ENCODE measurements at places on chromosomes 2 and 18.

DNA sequence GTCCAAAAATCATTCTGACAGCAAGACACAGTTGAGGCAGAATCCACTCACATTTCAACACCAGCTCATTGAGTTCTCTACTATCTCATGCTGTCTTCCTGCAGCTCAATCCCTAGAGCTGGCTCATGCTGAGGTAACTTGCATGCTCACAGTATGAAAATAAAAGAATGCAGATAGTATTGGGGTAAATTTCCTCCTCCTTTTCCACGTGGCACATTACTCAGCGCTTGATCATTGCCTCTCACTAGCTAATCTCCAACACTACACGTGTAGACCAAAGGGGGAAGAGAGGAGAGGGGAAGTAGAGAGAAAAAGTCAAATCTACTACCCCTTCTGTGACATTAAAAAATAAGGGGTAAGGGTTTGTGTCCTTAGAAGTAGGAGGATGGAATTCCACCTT, 300.6 kb downstream of the AFF3 start:
- H3K4me3 ChIP-seq, result no peak overlapping the region
- H3K27ac ChIP-seq, result no peak overlapping the region
- DNase-seq, result no peak
- no peaks in the 10 kb centered on the region for H3K27me3 ChIP-seq

DNA sequence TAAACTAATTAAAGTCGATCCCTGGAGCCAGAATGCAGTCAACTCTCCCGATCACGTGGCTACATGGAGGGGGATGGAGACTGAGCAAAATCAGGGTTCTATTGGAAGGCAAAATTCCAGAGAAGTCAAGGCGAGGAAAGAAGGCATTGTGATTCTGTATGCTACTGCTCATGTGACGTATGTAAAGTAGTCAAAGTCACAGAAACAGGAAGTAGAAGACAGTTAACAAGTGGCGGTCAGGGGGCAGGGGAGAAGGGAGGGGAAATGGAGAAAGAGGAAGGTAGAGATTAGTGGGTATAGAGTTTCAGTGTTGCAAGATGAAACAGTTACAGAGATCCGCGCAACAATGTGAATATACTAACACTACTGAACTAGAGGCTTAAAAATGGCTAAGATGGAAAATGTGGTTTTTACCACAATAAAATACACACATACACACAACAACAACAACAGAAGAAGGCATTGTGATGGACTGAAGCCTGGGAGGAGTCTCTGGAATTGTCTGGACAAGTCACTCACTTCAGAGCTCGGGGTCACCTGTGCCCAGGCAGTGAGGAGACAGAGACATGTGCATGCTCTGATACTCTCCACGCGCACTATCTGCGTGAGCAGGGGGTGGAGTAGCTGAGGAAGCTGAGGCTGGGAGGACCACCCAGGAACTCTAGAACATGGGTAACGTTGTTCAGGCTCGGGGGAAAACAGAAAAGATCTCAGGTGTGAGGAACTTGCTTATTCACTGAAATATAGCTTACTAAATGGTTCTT, 89.9 kb upstream of the CDCA7 start:
- H3K27ac ChIP-seq, result no peak overlapping the region
- peaks cover 5% of the 10 kb centered on the region for H3K36me3 ChIP-seq
- no peak overlapping the region for H3K4me3 ChIP-seq
- H3K27me3 ChIP-seq, result no peaks in the 10 kb centered on the region
- no peak for DNase-seq

DNA sequence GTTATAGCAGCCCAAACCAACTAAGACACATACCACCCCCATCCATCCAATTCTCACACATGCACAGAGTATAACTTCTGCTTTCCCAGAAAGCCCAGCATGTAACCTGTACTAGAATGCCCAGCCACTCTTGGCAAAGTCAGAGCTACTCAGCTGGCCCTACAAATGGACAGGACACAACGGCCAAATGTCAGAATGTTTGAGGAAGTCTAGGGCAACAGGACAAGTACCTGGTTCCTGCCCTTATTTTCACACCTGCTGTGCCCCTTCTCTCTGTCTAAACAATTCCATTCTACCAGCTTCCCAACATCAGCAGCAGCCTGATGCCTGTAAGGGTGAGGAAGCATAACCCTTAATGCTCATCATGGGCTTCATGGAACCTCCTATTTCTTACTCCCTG, 15.1 kb upstream of the BZW1 start:
- peaks cover 1% of the 10 kb centered on the region for H3K36me3 ChIP-seq
- DNase-seq, result no peak
- H3K4me3 ChIP-seq, result no peak overlapping the region
- H3K4me1 ChIP-seq, result peaks cover 18% of the 10 kb centered on the region
- no peak overlapping the region for H3K27ac ChIP-seq

DNA sequence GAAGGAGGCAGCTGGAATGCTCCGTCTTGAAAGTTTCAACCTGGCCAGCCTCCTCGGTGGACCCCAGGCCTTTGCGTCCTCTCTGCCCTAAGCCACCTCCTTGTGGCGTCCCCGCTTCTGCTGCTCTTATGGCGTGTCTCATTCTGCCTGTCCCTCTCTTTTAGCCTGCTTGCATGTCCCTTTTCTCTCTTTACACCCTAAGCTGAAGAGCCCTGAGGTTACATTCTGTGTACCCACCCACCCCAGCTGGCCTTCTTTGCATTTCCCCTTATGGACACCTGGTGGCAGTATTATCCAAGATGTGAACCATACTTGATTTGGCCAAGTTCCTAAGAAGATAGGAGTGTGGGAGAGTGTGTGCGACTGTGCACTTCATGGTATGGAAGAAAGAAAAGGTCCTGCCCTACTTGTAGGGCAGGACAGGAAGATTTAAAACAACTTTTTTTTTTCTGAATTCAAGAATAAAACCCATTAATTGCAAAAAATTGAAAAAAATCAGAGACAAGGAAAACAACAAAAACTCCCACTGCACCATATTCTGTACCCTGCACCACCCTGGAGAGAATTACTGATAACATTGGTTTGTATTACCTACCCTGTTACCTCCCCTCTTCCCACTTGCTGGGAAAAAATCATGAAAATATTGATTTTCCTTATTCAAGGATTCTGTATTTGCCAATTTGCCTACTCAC, 77.4 kb downstream of the DYSF start:
- DNase-seq, result no peak
- H3K27ac ChIP-seq, result peak overlapping the region; percentile 54
- peaks cover 10% of the 10 kb centered on the region for H3K27me3 ChIP-seq
- no peak overlapping the region for H3K4me3 ChIP-seq

- peaks cover 23% of the 10 kb centered on the region for H3K36me3 ChIP-seq
- no peak overlapping the region for H3K27ac ChIP-seq
- no peak for DNase-seq
- H3K4me3 ChIP-seq, result no peak overlapping the region
These were observed 20.5 kb downstream of the GYPC start for GRCh38 chr2:126676221-126677175.

GRCh38 chr18:68083776-68084175, 567.3 kb upstream of the DSEL start:
- H3K36me3 ChIP-seq, result no peaks in the 10 kb centered on the region
- H3K27me3 ChIP-seq, result no peaks in the 10 kb centered on the region
- H3K4me1 ChIP-seq, result peaks cover 4% of the 10 kb centered on the region
- H3K4me3 ChIP-seq, result no peak overlapping the region
- no peak for DNase-seq
- no peak overlapping the region for H3K27ac ChIP-seq

DNA sequence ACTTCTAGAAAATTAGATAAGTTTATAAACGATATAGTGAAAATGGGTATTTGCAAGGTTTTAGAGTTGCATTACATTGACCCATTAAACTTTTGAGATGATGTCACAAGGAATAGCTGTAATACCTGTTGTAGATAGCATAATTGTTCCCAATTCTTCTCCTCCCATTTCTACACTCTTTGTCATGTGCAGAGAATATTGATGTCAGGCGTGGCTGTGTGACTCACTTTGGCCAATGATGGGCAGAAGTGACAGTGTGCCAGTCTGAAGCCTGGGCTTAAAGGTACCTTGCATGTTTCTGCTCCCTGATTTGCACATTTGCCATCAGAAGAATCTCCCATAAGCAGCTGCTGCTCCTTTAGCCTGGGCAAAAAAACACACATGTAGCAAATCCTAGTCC, 26.9 kb upstream of the CCBE1 start:
- no peak overlapping the region for H3K4me3 ChIP-seq
- H3K4me1 ChIP-seq, result no peaks in the 10 kb centered on the region
- no peak overlapping the region for H3K27ac ChIP-seq
- H3K27me3 ChIP-seq, result peaks cover 12% of the 10 kb centered on the region
- H3K36me3 ChIP-seq, result no peaks in the 10 kb centered on the region

- no peaks in the 10 kb centered on the region for H3K36me3 ChIP-seq
- peaks cover 40% of the 10 kb centered on the region for H3K27me3 ChIP-seq
- peaks cover 19% of the 10 kb centered on the region for H3K4me1 ChIP-seq
These were observed 1.2 kb upstream of the BCL11A start for GRCh38 chr2:60554646-60555065.

GRCh38 chr2:230738391-230738811, 25.8 kb downstream of the CAB39 start:
- no peak for DNase-seq
- peaks cover 7% of the 10 kb centered on the region for H3K36me3 ChIP-seq
- peaks cover 44% of the 10 kb centered on the region for H3K4me1 ChIP-seq
- H3K27ac ChIP-seq, result peak overlapping the region; percentile 79
- peak overlapping the region; percentile 4 for H3K4me3 ChIP-seq
- no peaks in the 10 kb centered on the region for H3K27me3 ChIP-seq

DNA sequence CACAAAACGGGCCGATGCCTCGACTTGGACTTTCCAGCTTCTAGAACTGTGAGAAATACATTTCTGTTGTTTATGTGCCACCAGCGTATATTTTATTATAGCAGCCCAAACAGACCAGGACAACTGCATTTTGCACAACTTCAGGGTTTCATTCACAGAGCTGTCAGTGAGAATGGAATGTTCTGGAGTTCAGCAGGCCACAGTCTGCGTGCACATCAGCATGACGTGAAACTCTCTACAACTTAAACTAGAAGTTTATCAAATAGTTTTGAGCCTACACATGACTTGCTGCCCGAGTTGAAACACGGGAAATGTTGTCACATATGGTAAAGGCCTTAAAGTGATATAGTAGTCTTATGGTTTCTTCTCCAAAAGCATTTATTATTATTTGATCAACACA, 3.9 kb upstream of the TRIB2 start:
- no peak overlapping the region for H3K4me3 ChIP-seq
- H3K27me3 ChIP-seq, result no peaks in the 10 kb centered on the region
- DNase-seq, result no peak
- H3K36me3 ChIP-seq, result no peaks in the 10 kb centered on the region
- H3K27ac ChIP-seq, result no peak overlapping the region

DNA sequence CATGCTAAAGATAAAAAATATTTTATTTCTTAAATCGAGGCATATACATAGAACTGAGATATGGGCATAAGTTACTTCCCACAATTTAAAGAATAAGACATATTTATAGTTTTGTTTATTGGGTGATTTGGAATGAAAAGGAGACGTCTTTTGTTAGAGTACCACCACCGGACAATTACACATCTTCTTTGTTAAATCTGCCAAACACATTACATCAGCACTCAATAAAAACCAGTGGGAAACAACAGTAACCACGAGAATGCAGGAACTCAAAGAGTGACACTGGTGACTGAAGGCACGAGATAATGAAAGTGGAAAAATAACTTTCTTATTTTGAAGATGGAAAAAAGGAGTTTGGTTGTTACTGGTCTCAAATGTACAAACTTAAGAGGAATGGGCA, 92.6 kb upstream of the TFCP2L1 start:
- no peak for DNase-seq
- peaks cover 37% of the 10 kb centered on the region for H3K36me3 ChIP-seq
- H3K4me1 ChIP-seq, result no peaks in the 10 kb centered on the region
- no peaks in the 10 kb centered on the region for H3K27me3 ChIP-seq
- no peak overlapping the region for H3K4me3 ChIP-seq

DNA sequence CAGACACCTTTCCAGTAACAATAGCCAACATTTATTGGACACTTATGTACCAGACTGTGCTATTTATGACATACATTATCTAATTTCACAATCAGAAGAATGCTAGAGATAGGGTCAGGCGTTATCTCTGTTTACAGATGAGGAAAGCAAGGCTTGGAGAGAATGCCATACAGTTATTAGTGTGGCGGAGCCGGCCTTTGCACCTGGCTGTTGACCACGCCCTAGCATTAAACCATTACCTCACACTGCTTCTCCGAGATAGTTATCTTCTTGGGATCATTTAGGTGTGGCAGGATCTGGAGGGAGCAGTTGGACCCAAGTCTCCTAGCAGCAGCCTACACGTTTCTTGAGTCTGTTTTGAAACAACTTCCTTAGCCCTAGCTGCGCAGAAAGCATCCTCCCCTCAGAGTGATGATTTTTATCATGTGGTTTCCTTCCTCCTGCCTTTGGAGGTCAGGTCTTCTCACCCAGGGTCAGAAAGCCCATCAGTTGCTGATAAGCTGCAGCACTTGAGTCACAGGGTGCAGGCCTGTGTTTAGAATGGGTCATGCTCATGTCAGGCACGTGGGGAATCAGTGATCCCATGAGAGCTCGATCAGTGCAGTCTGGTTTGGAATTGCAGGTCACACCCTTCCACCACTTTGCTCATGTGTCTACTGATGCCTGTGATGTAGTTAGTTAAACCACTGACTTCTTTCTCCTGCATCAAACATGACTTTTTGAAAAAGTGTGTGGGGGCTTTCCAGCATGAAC, 118.2 kb downstream of the SPTBN1 start:
- peaks cover 92% of the 10 kb centered on the region for H3K4me1 ChIP-seq
- peaks cover 8% of the 10 kb centered on the region for H3K36me3 ChIP-seq
- peak overlapping the region; percentile 38 for H3K4me3 ChIP-seq
- H3K27me3 ChIP-seq, result no peaks in the 10 kb centered on the region
- DNase-seq, result no peak
- peak overlapping the region; percentile 96 for H3K27ac ChIP-seq

DNA sequence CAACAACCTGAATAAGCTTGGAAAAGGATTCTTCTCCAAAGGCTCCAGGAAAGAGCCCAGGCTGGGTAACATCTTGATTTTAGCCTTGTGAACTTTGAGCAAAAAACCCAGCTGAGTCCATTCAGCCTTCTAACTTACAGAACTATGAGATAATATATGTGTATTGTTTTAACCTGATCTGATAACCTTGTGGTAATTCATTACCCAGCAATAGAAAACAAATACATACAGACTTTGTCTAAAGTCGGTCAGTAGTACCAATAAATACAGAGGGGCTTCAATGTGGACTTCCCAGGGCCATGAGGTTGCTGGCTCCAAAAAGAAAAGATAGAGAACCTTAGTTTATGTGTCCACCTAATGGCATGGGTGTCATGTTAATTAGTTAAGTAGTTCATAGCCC, 191.8 kb downstream of the KCNH7 start:
- peaks cover 45% of the 10 kb centered on the region for H3K4me1 ChIP-seq
- no peaks in the 10 kb centered on the region for H3K27me3 ChIP-seq
- DNase-seq, result no peak
- no peak overlapping the region for H3K4me3 ChIP-seq
- H3K27ac ChIP-seq, result peak overlapping the region; percentile 24

DNA sequence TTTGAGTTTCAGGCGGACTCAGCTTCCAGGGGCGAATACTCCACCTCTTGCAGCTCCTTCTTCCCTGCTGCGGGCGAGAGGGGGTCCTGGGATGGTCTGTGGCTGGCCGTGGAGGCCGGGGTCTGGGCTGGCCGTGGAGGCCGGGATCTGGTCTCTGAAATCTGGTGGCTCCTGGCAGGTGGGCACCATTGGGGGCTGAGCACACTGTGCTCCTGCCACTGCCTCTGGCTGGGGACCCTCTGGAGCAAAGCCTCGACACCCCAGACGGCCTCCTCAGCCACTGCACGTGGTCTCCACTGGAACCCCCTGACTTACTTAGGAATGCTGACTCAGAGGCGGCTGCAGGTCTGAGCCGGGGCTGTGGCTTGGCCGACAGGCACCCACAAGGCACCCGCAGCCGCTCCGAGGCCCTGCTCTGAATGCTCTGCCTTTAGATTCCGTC, 100.1 kb upstream of the ALKAL2 start:
- H3K36me3 ChIP-seq, result no peaks in the 10 kb centered on the region
- no peak overlapping the region for H3K27ac ChIP-seq
- H3K27me3 ChIP-seq, result peaks cover 7% of the 10 kb centered on the region
- H3K4me3 ChIP-seq, result no peak overlapping the region
- no peak for DNase-seq
